ENCODE measurements at places on chromosomes 5 and 9.

GRCh38 chr5:122760236-122760635, 14.6 kb upstream of the SNX2 start:
- no peak for DNase-seq

GRCh38 chr5:7610531-7611177, 214.7 kb downstream of the ADCY2 start:
- no peak for DNase-seq

- peak; percentile 91 for DNase-seq
These were observed 15.0 kb upstream of the GPX3 start for GRCh38 chr5:151005187-151005949.

DNA sequence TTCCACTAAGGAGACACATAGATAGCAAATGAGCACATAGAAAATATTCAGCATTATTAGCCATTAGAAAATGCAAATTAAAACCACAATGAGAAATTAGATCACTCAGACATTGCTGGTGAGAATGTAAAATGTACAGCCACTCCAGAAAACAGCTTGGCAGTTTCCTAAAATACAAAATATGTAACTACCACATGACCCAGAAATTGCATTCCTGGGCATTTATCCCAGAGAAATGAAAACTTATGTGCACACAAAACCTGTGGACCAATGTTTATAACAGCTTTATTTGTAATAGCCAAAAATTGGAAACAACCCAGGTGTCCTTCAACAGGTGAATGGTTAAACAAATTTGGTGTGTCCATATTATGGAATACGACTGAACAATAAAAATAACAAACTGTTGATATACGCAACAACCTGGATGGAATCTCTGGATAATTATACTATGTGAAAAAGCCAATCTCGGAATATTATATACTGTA, 34.8 kb upstream of the SHC3 start:
- DNase-seq = no peak

DNA sequence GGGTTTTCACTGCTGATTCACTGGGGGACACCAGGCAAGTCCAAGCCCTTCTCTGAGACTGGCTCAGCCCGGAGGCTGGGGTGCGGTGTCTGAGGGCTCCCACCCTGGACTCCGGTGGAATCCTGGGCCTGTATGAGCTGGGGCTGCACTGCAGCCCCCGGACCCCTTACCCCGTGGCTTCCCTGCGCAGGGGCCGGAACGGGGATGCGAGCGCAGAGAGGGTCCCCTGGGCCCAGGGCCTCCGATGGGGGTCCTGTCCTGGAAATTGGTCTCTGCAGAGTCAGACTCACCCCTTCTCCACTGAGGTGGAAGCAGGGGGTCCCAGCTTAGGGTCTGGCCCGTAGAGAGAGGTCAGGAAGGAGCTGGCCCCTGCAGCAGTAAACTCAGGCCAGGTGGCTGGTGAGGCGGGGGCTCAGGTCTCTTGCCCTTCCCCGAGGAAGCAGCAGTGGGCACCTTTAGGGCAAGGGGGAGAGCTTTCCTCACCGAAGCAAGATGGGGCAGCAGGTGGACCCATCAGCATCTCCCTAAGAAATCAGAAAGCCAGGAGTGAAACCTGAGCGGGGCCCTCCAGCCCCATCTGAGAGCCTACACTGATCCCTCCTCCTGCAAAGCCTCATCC, 1.6 kb upstream of the VAV2 start:
- no peak for DNase-seq

GRCh38 chr5:80348171-80348570, 28.4 kb downstream of the SPZ1 start:
- DNase-seq = no peak

DNA sequence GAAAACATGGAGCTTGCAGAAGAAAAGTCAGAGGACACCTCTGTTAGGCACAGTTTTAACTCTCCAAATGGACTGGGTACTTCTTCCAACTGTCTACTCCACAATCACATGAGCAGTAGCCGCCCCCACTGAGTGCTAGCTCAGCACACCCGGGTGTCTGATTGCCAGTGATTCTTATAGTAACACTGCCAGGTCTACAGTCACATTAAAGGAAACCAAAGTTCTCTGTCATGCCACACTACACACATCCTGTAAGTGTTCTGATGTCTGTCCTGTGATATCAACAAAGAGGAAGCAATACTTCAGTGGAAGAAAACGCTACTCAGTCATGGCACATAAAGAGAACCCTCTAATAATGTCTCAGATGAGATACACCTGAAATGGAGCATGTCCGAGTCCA, at the start of gene HAVCR2:
Gene HAVCR2 (minus strand): TSS at position 69 of the 400 bp plus-strand sequence. CDS start 61 bp downstream, at position 8.
- peak; percentile 57 for DNase-seq

GRCh38 chr9:114261026-114261425, 61.9 kb upstream of the ORM1 start:
- DNase-seq = no peak

DNA sequence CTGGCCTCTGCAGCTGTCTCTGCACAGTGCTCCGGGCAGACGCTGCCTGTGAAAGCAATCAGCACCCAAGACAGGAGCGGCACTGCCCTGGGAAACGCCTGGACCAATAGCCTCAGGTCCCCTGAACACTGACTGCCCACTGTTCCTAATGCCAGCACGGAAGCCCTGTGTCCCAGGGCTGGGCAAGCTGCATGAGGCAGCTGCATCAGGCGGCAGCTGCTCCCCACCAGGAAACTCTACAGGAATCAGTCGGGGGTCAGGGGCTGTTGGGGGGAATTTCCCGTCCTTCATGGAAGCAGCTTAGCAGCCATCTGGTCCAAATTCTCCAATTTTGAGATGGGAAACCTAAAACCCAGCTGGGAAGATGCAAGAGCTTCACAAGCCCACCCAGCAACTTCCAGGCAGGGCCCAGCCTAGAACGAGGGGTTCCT, 118.6 kb downstream of the VAV2 start:
- no peak for DNase-seq

DNA sequence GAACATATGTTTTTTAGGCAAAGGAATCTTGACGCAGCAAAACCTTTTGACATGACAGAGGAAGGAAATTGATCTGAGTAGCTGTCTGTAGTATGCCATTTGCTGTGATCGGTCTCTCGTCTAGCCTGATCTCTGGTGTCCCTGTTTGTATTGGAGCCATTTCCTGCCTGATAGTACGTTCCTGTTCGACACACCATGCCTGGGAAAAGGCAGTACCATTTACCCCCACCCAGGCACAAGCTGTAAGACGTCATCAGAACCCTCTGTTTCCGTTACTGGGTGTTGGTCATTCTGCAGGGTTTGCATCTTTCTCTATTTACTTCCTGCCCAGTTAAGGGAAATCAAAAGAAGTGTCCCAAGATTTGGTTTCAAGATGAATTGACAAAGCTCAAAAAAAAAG, 129.7 kb downstream of the CEMIP2 start:
- peak; percentile 64 for DNase-seq

GRCh38 chr9:76691517-76692313, 72.5 kb upstream of the PCA3 start:
- no peak for DNase-seq

DNA sequence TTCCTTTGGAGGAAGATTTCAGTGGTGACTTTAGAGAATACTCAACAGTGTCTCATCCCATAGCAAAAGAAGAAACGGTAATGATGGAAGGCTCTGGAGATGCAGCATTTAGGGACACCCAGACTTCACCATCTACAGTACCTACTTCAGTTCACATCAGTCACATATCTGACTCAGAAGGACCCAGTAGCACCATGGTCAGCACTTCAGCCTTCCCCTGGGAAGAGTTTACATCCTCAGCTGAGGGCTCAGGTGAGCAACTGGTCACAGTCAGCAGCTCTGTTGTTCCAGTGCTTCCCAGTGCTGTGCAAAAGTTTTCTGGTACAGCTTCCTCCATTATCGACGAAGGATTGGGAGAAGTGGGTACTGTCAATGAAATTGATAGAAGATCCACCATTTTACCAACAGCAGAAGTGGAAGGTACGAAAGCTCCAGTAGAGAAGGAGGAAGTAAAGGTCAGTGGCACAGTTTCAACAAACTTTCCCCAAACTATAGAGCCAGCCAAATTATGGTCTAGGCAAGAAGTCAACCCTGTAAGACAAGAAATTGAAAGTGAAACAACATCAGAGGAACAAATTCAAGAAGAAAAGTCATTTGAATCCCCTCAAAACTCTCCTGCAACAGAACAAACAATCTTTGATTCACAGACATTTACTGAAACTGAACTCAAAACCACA, 67.4 kb downstream of the VCAN start:
- no peak for DNase-seq

- DNase-seq = no peak
These were observed 22.5 kb upstream of the ARL14EPL start for GRCh38 chr5:116009806-116010205.

DNA sequence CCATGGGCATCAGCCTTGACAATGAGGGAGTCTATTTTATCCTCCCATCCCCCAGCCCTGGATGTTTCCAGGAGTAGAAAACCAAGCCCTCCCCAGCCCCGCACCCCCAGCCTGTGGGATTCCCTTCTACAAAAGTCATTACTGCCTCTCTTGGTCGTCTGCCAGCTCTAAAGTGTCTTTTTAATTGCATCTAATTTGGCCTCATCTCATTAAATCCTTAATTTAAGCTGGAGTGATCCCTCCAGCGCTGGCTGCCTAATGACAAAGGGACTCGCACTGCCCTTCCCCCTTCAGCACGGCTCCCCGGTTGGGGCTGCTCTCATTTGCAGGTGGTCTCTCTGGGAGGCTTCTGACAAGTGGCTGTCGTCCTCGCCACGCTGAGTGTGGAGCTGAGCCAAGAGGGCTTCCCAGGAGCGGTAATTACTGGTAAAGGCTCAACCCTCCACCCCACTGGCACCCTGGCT, 107.9 kb upstream of the ALDH1B1 start:
- no peak for DNase-seq

DNA sequence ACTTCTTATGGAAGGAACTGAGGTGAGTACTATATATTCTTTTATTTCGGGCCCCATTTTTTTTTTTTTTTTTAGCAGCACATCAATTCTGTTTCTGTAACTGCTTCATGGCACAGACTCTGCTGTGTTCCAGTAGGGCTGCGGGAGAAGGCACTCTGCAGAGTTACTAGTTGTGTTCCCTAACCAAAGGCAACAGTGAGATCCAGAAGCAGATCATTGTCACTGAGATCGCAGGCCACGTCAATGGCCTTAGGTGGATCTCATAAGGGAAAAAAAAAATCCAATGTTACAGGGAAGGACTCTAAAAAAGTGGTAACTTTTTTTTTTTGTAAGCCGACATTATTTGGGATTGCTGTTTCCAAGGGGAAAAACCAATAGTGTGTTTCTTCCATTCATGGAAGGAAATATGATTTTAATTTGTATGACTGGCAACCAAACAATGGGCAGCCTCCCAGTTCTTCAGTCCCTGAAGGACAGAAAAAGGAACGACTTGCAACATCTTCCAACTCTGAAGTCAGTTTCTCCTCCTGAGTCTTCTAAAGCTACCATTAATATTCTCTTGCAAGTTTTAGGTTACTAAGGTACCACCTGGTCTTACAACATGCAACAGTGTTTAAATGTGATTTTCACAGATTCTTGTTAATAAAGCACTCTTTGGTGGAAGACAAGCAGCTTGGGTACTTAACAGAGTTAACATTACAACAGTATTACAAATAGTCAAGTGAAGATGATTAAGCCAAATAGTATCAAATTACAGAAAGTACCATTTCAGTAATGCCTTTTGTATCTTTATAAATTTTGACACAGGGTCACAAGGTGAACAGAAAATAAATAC, 52.8 kb downstream of the HABP4 start:
- peak; percentile 64 for DNase-seq

- DNase-seq = no peak
These were observed 26.2 kb downstream of the TRIM32 start for GRCh38 chr9:116713271-116713670.

DNA sequence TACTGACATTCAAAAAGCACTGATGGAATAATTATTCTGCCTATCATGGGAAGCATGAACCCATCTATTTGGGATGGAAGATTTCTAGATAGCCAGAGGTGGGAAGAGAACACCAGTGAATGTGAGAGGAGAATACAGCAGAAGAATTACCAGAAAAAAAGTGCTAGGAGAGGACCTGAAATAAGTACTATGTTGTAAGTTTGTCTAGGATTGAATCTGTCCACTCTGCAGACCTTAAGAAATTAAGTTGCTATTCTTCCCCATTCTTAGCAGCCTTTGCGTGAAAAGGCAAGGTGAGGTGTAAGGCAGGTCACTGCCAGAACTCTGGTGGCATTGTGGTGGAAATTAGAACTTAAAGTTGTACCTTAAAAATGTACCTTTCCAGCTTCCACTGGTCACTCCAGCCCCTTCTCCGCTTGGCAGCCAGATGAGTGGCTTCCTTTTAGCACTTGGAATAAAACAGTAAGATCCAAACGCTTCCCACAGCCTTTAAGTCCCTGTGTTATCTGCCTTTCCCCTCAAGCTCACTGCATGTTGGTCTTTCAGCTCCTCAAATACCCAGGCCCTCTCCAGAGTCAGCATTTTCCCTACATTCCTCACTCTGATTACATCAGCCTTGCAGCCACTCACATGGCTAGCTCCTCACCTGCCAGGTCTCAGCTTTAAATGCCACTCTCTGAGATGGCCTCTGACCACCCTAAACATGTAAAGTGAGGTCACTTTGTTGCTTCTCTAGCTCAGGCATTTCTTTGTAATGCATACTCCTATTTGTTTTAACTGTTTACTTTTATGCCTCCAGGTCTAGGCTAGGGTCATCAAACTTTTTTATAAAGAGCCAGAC, 253.0 kb downstream of the EPB41L4A start:
- no peak for DNase-seq

DNA sequence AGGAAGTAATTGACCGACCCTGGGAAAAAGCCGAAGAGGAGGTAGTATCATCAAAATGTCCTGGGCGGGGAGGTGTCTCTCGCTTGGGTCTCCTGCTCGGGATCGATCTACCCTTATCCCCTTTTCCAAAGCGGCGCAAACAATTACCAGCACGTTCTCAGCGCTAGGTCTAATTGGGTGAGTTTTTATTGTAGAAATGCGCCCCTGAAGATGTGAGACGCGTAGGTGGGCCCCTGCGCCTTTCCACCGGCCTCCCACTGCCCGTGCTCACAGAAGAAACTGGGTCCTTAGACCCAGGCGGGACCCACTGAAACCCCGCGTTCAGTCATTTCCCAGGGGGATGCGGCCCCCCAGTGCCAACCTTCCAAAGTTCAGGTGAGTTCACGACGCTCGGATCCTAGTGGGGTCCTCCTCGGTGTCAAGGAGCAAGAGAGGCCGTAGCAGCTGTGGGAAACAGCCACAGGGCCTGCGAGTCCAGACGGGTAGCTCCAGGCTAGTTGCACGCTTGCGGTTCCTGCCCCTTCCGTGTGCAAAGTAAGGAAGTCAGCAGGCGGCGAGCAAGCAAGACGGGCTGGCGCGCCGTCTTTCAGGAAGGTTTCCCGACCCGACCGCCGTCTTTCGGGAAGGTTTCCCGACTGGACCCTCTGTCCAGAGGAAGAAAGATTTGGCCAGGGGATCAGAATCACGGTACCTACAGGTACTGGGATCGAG, 1.5 kb downstream of the SMIM32 start:
- DNase-seq = no peak

- peak; percentile 67 for DNase-seq
These were observed 35.6 kb upstream of the ATP6V1G1 start for GRCh38 chr9:114551750-114552685.

- no peak for DNase-seq
These were observed 49.4 kb downstream of the SLC46A2 start for GRCh38 chr9:112841261-112841660.

GRCh38 chr9:32723789-32724325, 59.5 kb upstream of the TMEM215 start:
- no peak for DNase-seq
